ENCODE measurements at places on chromosomes 5 and 9.
A peak's percentile ranks its signal among the peaks of the same experiment; 100 is the strongest.

DNA sequence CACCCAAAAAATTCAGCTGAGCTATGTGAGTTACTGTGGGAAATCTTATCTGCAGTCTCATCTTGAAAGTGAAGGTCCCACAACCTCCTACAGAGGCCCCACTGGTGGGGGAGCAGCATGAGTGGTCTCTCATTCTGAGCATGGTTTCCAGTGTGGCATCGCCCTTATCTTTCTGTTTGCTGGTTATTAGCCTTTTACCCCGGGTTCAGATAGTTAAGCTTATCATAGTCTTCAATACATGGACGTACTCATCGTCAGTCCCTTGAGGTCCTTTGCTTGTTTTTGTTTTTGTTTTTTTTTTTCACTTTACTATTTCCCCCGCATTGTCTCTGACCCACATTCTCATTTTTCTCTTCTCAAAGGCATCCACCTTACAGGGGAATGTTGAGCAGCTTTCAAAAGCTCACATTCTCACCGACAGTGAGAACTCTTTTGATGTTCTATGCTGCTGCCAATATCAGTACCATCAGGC lies 7.7 kb upstream of the HAVCR2 start:
- DNase-seq, result no peak

- peak; percentile 76 for DNase-seq
Measured at GRCh38 chr9:134396258-134396742, 70.0 kb downstream of the RXRA start.

- no peak for DNase-seq
Measured at GRCh38 chr5:95940758-95941682, 20.6 kb downstream of the ELL2 start.

- DNase-seq, result no peak
Measured at GRCh38 chr5:9776525-9776924, 146.4 kb upstream of the TAS2R1 start.

DNA sequence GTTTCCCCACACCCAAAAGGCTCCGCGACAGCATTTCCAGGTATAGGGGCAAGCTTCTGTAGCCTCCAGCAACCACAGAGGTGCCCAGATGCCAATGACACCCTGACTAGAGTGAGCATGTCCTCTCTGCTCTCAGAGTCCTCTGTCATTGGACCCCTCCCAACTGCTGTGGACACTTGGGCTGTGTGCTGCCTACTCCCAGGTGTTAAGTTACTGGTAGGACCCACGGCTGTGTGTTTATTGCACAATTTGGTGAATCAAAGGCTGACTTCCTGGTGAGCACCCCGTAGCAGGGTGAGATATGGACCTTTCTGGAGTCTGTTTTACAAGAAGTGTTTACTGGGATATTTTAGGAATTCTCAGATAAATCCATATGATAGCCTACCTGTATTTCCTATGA lies 36.0 kb downstream of the SH3GL2 start:
- DNase-seq, result no peak

DNA sequence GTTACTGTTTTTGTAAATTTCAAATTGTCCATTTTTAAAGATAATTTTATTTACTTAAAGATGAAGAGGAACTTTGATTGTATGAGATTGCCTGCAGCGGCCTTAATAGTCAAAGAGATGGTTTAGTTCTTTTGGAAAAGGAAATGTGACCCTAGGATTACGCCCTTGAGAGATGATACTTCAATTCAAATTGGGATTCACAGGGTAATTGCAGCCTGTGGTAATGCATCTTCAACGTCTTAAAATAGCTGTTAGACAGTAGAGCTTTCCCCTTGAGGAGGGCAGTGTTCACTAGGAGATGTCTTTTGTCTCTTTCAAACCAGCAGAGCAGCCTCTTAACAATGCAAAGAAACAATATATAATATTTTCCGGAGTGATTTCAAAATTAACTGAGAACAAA lies 127.1 kb downstream of the TAF11L14 start:
- DNase-seq, result no peak

- no peak for DNase-seq
Measured at GRCh38 chr5:136106351-136107031, 26.2 kb upstream of the SMAD5 start.

- no peak for DNase-seq
Measured at GRCh38 chr5:172200476-172200875, 6.5 kb downstream of the EFCAB9 start.

DNA sequence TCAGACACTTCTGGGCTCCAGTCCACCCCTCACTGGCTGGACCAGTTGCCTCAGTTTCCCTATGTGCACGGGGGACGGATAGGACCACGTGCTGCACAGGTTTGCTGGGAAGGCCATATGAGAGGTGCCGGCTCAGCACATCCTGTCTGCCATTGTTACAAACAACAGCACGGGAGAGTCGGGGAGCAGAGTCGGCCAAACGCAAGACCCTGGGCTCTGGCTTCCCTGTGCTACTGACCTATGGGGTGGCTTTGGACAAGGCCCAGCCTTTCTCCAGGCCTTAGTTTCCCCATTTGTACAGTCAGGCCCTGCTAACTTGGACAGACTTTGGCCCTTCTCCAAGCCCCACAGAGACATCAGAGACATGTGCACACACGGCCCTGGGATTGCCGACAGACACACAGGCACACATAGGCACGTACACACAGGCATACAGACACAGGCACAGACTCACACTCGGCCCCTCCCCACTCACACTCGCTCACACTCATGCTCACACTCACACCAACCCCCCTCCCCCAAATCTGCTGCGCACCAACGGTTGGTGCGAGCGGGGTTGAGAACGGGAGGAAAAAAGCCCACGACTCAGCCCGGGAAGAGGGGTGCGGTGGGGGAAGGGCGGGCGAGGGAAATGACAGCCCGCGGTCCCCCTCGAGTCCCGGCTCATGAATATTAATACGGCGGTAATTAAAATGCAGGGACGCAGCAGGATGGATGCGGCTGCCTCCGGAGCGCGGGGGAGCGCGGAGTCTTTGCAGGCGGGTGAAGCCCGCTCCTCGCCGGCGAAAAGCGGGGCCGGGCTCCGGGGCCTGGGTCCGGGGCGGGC lies 133.0 kb downstream of the C9orf50 start:
- DNase-seq, result no peak

GRCh38 chr5:112219000-112219399 lies 200.1 kb downstream of the EPB41L4A start:
- DNase-seq, result no peak

DNA sequence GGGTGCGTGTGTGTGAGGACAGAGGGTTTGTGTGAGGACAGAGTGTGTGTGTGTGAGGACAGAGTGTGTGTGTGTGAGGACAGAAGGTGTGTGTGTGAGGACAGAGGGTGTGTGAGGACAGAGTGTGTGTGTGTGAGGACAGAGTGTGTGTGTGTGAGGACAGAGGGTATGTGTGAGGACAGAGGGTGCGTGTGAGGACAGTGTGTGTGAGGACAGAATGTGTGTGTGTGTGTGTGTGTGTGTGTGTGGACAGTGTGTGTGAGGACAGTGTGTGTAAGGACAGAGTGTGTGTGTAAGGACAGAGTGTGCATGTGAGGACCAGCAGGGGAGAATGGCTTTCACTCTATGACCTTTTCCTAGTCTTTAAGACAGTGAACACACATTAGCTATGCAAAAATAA lies 63.1 kb upstream of the UBAC1 start:
- DNase-seq, result no peak

GRCh38 chr5:22844636-22845035 lies 8.5 kb downstream of the CDH12 start:
- DNase-seq, result no peak

GRCh38 chr5:95631991-95632675 lies 12.2 kb downstream of the GPR150 start:
- no peak for DNase-seq

DNA sequence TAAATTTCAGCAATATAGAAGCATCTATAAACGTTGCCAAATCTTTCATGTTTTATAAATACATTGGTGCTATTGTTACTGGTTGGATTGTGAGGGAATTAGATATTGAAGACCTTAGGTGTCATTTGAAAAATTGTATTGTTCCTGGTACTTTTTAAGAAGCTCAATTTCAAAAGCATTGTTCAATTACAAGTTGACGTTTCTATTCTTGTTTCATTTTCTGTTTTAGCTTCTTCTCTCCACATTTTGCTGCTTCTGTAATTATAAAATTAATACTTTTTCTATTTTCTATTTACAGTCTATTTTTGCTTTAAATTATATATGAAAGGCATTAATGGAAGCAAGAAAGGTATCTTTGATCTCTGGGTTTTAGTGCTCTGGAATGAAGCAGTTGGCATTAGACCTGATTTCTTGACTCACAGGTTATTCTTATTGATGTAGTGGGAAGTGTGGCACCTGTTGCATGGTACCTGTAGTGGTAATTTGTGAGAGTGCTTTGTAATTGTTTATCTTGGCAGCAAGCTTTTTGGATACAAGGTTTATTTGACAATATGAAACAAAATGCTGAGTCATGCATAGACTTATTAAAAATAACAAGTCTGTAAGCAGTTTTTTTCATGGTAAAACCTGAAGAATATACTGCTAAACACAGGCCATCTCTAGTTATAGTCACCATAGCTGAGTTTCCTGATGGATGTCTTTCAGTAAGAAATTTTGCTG lies 13.2 kb downstream of the MACIR start:
- no peak for DNase-seq

DNA sequence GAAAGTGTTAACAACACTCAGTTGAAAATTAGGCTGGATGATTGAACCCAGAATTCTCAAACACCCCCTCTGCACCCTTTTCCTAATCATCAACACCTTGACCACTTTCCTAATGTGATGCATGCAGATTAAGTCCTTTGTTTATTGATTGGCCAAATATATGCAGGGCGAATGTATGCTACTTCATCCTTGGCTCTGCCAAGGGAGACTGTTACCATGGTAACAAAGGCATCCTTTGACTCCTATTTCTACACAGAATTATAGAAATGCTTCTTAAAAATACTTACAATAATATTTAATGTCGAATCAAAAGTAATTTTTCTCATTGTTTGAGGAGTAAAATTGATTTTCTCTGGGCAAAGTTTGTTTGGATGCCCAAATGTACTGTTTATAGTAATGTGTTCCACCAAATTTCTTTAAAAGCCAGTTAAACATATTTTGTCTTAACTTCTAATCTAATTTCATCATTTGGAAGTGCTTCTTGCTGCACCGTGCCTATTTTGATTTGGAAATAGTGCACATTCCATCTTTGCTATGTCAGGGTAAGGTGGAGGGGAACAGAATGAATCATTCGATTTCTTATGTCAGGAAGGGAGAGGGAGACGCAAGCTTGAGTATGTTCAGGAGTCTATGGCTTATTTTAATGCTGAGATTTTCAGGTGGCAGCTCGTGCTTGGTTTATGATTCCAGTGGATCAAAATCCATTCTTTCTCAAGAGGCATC lies 1384.3 kb upstream of the WWC1 start:
- DNase-seq, result no peak

DNA sequence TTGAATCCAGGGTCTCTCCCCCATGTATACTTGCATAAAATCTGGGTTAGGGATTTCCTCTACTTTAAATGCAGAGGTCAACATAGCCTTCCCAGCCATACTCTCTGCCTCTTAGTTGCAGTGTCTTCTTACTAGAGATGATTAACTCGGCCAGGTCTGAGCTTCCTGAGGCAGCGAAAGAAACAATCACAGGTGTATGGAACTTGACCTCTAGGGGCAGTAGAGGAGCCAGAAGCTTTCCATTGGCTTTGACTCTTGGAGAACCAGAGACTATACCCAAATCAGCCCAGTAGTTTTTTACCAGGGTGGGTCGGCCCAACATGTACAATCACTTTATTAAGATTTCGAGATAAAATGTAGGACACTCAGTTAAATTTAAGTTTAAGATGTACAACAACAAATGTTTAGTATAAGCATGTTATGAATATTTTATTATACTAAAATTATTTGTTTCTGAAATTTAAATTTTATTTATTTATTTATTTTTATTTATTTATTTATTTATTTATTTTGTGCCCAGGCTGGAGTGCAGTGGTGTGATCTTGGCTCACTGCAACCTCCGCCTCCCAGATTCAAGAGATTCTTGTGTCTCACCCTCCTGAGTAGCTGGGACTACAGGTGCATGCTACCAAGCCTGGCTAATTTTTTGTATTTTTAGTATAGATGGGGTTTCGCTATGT lies 48.0 kb upstream of the DMRT3 start:
- DNase-seq, result peak; percentile 33

DNA sequence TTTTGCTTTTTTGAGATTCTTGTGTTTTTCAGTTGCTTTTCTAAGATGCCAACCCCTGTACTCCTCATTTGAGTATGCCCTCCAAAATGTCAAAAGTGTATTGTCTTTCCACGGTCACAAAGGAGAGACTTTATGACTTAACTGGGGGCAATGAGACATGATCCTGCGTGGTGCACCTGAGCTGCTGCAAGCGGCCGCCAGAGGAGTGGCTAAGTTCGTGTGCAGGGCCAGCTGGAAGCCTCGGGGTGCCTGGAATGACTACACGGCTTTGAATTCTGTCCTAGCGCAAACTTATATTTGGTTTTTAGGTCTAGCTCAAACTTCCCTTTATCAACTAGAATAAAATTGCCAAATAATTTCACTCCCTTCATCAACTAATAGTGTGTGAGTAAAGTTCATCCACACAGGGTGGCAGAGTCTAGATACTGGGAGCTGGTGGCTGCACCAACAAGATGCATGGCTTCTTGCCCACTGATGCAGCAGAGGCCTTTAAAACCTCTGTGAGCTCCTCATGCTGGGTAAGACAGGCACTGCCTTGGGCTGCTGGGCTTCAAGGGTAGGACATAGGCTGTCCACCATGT lies 4.7 kb downstream of the GADD45G start:
- no peak for DNase-seq

DNA sequence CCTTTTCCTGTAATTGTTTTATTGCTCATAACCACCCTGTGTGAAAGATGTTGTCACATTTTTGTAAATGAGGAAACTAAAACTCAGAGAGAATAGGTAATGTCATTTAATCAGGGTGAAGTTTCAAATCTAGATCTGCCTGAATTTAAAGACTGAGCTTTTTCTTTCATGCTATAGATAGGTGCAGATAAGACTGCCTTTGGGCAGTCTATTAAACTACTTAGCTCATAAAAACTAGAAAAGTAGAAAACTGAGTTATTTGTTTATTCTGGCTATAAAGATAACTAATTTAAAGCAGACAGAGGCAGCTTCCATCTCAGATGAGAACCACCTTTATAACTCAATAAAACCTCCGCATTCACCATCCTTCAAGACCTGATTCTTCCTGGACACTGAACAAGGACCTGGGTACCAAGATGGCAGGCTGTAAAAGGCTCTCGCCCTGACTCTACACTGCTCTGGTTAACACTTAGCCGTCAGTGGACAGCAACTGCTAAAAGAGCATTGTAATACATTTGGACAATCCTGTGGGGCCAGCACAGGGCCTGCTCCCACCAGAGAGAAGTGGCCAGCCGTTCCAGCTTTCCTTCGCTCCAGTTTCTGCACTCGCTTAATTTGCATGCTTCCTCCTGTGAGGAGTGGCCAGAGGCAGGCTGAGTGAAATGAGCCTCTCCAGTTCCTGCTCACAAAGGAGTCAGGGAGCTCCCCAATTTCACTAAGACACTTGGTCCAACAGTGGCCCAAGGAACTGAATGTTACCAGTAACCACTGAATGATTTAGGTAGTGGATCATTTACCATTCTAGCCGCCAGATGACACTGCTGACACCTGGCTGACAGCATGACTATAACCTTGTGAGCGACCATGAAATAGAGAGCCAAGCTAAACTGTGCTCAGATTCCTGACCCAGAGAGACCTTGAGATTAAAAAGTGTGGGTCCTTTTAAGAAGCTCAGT lies 566.4 kb downstream of the EFNA5 start:
- peak; percentile 1 for DNase-seq
